GM12878 (cell line): ENCODE measurements at places on chromosomes 12 and 14. TPM values are rescaled to one million over a fixed set of nuclear protein-coding genes. Genes with fewer than 3 reads are reported as not detected.

Gene LPAR5
- polyA plus RNA-seq: 5.3 and 5.4 TPM in 2 replicates

GRCh38 chr14:56115976-56116893 is 2.0 kb upstream of the PELI2 start:
- no peak for DNase-seq

- DNase-seq: no peak
Measured at GRCh38 chr14:41668356-41668755, 61.7 kb downstream of the LRFN5 start.

DNA sequence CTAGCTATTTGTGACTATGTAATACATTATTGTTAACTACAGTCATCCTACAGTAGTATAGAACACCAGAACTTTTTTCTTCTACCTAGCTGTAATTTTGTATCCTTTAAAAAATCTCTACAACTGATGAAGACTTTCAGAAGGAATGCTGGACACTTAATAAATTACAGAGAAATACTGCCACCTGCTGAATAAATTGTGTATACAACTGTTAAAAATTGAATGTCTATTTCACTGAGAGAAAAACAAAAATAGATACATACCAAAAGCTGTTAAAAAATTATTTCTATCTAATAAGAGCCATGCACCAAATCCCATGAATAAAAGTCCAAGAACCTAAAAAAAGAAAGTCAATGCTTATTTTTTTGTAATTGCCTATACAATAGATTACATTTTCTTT is 6.6 kb downstream of the TSPAN19 start:
- DNase-seq: no peak

DNA sequence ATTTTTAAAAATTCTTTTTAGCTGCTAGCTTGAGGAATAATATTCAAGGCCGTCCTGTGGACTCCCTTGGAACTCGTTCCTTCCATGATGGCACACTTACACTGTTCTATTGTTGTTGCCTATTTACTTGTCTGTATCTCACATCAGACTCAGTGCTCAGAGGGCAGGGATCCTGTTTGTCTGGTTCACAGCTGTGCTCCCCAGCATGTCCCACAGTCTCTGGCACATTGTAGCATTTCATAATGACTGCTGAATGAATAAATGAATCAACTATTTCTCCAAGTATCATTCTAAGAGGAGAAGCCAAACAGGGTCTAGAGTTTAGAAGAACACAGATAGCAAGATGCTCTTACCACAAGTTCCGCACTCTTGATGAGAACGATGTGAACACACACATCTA is 48.0 kb downstream of the NTN4 start:
- no peak for DNase-seq

DNA sequence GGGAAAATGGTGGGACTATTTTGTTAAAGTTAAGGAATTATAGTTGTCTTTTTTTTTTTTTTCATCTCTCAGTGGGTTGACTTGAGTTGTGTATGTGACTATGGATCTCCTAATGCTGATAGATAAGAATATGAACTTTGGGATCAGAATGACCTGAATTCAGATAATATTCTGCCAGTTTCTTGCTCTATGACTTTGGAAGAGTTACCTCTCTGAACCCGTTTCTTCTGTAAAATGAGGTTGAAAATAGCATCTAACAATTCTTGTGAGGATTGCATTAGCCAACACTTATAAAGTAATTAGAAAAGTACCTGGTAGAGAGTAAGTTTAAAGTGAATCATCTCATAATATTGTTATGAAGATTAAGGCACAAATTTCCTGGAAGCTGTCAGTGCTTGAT is 18.4 kb downstream of the EID3 start:
- no peak for DNase-seq

DNA sequence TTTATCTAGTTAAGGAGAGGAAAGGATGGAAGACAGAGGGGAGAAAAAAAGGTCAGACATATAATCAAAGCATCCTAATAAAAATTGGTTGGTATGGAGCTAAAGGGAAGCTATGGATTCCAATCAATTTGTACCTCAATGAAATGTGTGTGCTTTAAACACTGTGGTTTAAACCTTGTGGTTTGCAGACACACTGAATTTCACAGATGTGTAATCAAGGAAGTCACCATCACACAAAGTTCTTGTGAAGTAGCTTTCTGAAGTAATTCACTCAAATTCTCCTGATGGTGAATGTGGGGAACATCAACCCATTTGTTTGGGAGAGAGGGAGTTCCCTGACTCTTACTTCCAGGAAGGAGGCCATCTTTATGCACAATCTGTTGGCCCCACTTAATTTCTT is 243.3 kb upstream of the KRR1 start:
- DNase-seq: no peak

Gene JDP2
- polyA plus RNA-seq: 8.9 and 10.5 TPM in 2 replicates

Gene CYP27B1
- 0.88 and 1.3 TPM in 2 replicates for polyA plus RNA-seq

DNA sequence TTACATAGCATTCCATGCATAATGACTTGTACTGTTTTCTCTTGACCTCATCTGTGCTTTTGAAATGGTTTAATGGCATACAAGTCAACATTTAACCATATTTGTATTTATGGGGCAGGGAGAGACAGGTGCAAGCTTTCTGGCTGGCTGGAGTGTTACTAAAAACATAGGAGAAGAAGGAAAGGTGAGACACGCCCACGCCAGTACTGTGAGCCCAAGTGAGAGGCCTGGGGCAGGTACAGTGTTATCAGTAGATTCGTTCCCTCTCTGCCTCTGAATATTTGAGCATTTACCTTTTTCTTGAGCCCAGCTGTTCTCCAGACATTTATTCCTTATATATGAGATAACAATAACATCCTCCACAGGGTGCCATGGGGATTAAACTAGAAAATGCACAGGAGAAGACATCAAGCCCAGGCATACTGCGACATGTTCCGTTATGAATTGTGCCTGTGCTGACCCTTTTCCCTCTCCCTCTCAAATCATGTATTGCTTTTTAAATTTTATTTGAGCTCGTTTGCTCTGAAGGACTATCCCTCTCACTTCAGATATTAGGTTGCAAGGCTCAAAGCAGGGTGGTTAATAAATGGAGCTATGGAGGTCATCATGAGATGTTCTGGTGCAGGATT is 34.6 kb upstream of the TUBA1C start:
- no peak for DNase-seq

DNA sequence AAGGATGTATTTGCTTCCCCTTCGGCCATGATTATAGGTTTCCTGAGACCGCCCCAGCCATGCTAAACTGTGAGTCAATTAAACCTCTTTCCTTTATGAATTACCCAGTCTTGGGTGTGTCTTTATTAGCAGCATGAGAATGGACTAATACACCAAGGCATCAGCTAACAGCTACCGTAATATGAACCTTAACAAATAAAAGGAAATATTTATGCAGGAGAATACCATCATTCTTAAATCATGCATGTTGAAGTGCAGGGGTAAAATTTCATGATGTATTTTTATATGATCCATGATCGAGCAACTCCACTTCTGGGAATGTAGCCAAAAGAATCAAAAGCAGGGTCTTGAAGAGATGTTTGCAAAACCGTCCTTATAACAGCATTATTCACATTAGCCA is 379.0 kb downstream of the NPAS3 start:
- DNase-seq: no peak

- peak; percentile 32 for DNase-seq
Measured at GRCh38 chr14:38989922-38990546, 113.0 kb downstream of the SEC23A start.

DNA sequence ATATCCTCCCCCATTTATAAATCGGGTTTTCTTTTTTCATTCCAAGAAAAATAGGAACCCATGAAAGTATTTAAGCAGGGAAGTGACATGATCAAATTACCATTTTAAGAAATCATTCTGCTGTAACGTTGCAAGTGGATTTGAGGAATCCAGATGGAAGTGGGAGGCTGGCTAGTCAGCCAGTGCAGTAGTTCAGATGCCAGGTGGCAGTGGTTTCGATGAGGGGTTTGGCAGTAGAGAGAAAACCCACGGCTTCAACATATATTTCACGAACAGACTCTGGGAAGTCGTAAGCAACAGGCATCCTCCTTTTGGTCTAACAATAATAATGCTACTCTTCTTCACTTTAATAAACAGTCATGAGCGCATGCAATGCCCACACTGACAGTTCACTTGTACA is 25.0 kb downstream of the PDZRN4 start:
- DNase-seq: no peak

DNA sequence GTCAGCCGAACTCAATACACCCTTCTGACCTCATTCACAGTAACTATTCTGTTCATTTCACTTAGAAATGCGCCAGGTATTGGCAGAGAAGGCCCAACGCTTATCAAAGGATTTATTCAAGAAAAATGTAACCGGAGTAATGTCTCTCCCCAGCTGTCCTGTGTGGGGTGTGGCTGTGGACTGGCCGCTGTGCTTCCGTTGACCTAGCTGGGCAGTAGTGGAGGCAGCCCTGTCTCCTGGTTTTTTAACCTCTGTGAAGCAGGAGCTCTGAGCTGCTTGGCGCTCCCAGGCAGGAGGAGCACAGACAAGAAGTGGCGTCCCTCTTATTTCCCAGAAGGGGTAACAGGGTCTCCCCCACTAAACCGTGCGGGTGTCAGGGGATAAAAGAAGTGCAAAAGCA is 85.2 kb downstream of the ESR2 start:
- no peak for DNase-seq

- DNase-seq: no peak
Measured at GRCh38 chr12:98485792-98486340, 29.5 kb upstream of the TMPO start.

DNA sequence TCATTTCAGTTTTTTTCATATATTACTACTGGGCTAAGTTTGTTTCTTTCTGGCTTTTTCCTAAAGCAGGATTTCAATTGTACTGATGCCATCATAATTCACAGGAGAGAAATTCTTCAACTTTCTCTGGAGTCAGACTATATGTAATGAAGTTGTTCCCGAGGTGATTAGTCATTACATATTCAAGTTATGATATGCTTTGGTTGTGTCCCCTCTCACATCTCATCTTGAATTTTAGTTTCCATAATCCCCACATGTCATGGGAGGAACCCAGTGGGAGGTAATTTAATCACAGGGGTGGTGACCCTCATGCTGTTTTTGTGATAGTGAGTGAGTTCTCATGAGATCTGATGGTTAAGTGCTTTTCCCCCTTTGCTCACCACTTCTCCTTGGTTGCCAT is 227.5 kb upstream of the LRIG3 start:
- no peak for DNase-seq

- no peak for DNase-seq
Measured at GRCh38 chr12:79373896-79374499, 316.8 kb downstream of the PAWR start.

Gene FZD10
- polyA plus RNA-seq: not detected in 2 replicates

DNA sequence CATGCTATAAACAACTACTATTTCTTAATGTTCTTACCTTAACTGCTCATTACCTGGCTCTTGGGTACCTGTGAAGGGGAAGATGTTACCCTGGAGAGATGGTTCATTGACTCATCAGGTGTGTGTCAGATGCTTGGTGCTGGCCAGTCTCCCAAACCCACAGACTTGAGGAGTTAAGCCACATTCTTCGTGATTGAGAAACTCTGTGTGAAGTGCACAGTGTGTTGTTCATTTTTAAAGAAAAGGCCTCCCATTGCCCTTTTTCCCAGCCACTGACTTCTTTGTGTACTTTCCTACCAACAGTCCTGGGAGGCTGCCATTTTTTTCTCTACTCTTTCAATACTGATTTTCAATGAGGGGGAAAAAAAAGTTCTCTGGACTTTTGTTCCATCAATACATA is 3.2 kb downstream of the MGST1 start:
- DNase-seq: no peak

DNA sequence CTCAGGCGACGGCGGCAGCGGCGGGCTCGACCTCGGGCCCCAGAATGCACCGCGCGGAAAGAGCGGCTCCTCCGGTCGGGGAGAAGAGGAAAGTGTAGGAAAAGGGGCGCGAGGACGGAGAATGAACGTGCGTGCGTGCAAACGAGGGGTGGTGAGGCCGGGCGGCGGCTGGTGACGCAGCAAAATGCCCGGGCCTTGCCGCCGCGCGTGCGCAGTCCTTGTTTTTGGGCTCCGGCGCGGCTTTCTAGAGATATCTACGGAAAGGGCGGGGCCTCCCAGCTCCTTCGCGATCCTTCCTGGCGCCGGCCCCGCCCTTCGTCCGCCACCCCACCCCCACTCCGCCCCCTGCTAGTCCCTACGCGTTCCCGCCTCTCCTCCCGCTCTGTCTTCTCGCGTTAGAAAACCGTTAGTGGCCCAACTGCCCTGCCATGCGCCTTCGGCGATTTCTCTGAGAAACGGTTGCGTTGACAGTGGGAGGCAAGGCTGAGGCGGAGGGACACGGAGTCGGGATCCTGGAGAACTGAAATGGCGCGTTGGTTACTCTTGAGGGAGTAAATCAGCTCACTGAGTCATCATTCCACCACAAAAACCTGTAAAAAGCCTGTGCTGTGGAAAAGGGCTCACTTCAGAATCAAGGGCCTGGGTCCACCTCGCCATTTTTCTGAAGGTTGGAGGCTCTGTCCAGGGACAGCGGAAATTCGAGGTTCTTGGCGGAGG is at the start of gene PTGES3:
Gene PTGES3 (minus strand): TSS at position 156 of the 717 bp plus-strand sequence. CDS start 285 bp downstream, outside the sequence.
- peak; percentile 92 for DNase-seq

- no peak for DNase-seq
Measured at GRCh38 chr12:111268738-111269572, 99.9 kb downstream of the PHETA1 start.

Gene MAP3K9
- polyA plus RNA-seq: 1.1 and 1.3 TPM in 2 replicates

Gene RASAL1
- 0.25 TPM in 1 of 2 replicates, not detected in the other for polyA plus RNA-seq

- no peak for DNase-seq
Measured at GRCh38 chr12:125259178-125259867, 194.1 kb downstream of the AACS start.

Gene DPY19L2
- polyA plus RNA-seq: 0.15 and 0.22 TPM in 2 replicates

GRCh38 chr14:75098212-75098611 is 28.6 kb downstream of the NEK9 start:
- no peak for DNase-seq

Gene NANOG
- not detected in 2 replicates for polyA plus RNA-seq

- DNase-seq: peak; percentile 73
Measured at GRCh38 chr12:24798335-24798734, 150.6 kb downstream of the BCAT1 start.

DNA sequence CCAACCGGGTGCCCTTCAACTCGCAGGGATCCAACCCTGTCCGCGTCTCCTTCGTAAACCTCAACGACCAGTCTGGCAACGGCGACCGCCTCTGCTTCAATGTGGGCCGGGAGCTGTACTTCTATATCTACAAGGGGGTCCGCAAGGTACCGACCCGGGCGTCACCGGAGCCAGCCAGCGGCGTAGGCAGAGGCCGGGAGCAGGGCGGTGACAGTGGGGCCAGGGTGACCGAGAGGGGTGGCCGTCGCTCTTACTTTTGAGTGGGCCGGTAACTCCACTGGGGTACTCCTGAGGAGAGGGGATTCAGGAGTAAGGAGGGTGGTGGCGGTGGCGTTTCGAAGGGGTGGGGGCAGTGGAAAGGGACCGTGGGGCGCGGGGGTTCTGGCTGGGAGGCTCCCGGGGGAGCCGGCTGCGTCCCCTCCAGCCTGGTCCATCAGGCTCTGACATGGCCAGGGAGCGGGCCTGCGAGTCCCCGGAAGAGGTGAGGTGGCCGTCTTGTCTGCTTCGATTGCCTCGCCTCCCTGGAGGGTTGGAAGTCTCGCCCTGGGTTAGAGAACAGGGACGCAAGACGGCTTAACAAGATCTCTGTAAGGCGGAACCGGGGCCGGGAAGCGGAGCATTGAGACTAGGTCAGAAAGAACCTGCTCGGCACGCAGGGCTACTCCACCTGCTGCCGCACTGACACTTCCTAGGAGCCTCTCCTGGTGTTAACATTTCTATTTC is 491 bp downstream of the WDR20 start:
- DNase-seq: no peak

Gene PPHLN1
- polyA plus RNA-seq: 89.5 and 91.0 TPM in 2 replicates

Gene DEPDC4
- 2.7 and 6.2 TPM in 2 replicates for polyA plus RNA-seq
